ENCODE measurements at places on chromosomes 4 and X.

- no peak for DNase-seq
Measured at GRCh38 chr4:7910952-7911578, 28.6 kb downstream of the AFAP1 start.

- DNase-seq, result no peak
Measured at GRCh38 chr4:41141900-41142299, 72.4 kb downstream of the APBB2 start.

DNA sequence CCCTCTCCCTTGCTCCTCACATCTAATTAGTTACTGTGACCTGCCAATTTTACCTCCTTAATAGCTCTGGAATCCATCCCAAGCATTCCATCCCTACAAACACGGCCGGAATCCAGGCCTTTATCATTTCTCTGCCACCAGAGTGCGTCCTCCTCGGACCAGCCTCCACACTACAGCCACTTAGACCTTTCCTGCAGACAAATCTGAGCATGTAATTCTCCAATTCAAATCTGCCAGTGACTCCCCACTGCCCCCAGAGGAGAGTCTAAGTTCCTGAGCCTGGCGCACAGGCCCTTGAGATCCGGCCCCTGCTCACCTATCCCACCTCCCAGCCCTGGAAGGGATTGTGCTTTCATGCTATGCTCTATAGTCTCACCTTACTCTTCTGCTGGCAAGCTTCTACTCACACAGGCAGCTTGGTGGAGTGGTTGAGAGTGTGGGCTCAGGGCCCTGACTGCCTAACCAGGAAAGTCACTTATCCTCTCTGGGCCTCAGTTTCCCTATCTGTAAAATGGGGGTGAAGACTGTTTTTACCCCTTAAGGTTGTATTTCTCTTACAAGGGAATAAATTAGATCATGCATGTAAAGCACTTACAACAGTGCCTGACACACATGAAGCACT is 31.2 kb downstream of the PJA1 start:
- no peak for DNase-seq

DNA sequence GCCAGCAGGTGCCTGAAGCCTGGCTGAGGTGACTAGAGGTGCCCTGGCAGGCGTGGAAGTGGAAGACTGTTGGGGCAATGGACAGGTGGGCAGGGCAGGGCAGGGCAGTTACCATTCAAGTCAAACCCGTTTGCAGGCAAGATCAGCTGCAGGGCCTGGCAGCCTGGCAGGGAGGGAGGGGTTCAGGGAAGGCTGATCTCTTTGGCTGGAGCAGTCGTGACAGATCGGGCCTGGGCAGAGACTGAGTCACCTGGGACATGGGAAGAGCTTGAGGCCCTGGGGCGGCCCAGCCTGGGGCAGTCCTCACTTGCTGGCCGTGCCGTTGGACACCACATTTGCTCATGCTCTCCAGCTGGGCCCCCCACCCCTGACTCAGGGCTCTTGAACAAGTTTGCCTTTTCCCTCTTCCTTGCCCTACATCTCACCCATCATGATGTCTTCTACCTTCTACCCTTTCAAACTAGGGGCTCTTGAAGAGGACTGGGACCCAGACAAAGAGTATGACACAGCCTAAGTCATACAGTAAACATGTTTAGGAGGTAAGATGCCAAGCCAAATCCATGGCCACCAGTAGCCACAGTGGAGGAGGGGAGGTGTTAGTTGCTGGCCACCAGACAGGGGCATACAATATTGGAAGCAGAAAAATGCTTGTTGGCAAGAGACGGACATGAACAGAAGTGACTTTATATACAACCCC is 2.0 kb upstream of the ZNF185 start:
- no peak for DNase-seq

DNA sequence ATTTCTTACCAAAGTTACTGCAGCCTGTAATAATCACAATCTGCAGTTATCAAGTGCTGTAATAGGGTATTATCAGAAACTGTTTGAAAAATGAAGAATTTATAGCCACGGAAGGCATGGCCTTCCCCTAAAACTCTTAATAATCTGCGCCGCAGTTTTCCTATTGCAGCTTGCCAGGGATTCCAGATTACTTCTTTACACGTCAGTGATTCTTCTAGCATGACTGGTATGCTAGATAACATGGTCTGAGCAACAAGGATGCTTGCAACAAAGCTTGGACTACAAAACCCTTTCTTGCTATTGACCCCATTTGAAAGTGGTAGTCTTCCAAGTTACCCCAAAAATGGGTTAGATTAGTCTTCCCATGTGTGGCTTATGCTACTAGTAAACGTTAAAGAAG is 47.2 kb upstream of the GK2 start:
- DNase-seq, result no peak

DNA sequence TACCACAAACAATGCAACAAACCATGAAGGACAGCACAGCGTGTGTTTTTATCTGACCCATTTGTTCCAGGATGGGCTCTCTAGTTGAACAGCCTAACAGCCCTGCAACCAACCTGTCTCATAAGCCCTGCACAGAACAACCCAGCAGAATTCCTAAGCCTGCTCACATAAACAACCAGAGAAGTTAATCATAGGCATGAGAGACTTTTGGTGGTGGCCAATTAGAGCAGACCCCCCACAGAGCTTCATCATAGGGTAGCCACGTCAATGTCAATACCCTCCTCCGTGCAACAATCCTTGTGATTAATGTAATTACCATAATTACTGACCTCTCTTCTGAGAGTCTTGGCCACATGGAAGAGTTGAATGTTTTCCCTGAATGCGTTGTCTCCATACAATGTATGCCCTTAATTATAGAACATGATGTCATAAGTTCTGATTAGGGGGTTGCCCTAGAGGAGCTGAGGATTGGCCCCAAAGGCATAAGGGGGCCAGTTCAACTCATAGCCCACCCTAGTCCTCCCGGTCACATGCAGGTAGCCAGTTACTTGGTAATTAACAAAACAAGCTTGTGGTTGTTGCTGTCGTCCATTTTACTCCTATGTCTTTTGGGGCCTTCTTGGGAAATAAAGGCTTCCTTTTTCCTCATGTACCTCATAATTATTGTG is 92.7 kb downstream of the SYNPO2 start:
- no peak for DNase-seq
